ENCODE measurements at places on chromosomes 3 and 15.

GRCh38 chr15:75809986-75810750 is 33.1 kb upstream of the UBE2Q2 start:
- ATAC-seq, result peak; percentile 73

- ATAC-seq, result no peak
These were observed 64.5 kb upstream of the TP63 start for GRCh38 chr3:189566550-189567130.

DNA sequence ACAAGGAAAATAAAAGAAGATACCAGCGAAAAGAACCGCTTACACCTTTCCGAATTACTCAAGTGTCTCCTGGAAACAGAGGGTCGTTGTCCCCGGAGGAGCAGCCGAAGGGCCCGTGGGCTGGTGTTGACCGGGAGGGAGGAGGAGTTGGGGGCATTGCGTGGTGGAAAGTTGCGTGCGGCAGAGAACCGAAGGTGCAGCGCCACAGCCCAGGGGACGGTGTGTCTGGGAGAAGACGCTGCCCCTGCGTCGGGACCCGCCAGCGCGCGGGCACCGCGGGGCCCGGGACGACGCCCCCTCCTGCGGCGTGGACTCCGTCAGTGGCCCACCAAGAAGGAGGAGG is 325 bp downstream of the ALCAM start:
- ATAC-seq, result peak; percentile 21

- peak; percentile 81 for ATAC-seq
These were observed 6.4 kb downstream of the CELSR3 start for GRCh38 chr3:48656061-48656840.

DNA sequence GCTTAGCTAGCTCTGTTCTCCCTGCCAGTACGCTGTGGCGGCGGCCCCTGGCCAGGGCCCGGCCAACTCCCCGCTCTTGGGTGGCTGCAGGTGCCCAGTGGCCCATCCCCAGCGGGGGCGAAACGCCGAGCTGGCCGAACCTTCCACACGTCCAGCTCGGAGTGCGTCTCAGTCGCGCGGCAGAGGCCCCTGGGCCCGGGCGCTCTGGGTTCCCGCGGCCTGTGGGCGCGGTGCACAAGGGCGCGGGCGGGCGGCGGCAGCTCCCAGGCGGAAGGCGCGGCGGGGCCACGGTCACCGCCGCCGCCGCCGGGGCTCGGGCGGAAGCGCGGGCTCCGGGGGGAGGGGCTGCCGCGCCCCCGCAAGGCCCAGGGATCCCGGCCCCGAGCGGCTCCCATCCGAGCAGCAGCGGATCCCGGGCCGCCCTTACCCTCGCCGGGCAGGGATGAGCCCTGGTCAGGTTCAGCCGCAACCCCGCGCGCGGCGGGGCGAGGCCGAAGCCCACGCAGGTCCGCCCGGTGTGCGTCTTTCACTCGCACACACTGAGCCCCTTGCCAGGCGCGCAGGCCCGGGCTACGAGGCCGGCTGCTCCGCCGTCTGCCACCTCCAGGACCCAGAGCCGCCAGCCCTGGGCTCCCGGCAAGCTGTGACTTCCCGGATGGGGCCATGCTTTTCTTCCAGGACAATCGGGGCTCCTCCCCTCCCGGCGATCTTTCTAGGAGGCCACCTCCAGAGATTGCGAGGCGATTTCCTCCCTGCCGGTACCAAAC is 54.2 kb downstream of the CCDC54 start:
- ATAC-seq, result peak; percentile 72

DNA sequence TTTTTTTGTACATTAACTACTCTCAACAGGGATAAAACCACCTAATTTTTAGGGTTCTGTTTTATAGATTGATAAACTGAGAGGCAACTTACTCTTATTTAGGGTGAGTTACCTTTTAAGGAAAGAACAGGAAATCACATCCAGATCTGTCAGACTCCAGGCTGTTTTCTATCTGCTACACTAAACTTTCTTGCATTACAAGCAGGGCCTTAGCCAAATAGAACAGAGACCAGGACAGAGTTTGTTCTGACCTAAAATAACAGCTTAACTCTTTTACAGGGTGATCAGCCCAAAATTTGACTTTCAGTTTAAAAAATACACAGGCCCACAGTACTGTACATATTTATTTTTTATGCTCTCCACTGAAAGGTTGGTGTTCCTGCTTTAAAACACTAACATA is 38.6 kb downstream of the SGO1 start:
- no peak for ATAC-seq

- ATAC-seq, result peak; percentile 14
These were observed 19.5 kb downstream of the NBEAL2 start for GRCh38 chr3:46998852-46999515.

DNA sequence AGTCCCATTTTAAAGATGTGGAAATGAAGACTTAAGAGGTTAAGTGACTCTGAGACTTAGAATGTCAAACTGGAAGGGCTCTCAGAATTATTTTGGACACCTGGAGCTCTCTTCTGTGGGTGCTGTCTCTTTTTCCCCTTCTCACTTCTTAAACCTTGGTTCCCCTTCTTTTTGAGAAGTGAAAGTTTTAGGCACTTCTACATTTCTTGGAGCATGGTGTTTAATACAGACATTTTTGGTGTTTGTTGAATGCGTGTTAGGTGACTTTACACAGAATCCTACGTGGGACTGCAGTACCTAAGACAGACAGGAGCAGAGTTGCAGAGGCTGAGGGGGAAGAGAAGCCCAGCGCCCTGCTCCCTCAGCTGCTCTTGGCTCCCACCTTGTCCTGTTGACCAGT is 133.3 kb downstream of the MDFIC2 start:
- no peak for ATAC-seq

DNA sequence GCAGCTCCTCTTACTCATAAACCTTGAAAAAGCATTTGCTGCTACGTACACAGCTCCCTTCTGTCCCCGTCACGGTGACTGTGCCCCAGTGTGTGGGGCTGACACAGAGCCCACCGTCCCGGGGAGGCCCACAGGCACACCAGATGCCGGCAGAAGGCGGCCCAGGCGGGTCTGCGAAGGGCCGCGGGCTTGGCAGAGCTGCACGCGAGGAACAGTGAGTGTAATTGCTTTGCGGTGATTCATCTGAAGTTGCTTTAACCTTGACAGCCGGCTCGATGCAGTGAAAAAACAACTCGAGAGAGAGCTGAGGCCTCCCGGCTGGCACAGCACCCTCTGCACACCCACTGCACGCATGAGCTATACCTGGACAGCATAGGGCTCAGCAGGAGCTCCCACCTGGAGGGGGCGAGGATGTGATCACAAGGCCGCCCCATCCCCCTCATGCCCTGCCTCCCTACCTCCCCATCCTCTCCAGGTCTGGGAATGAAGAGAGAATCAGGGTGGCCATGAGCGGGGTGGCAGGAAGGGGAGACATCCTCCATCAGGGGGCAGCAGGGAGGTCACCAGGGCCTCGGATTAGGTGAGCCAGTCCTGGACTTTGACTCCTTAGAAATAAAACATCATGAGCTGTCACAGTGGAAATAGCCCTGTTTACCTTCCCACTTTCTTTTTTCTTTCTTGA is 172.7 kb downstream of the MEGF11 start:
- ATAC-seq, result peak; percentile 71

DNA sequence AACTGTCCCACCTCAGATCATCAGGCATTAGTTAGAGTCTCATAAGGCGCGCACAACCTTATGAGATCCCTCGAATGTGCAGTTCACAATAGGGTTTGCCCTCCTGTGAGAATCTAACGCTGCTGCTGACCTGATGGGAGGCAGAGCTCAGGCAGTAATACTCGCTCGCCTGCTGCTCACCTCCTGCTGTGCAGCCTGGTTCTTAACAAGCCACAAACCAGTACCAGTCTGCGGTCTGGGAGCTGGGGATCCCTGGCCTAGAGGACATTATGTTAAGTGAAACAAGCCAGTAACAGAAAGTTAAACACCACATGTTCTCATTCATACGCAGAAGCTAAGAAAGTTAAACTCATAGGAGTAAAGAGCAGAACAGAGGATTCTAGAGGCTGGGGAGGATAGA is 47.0 kb downstream of the MAP3K13 start:
- ATAC-seq, result no peak

DNA sequence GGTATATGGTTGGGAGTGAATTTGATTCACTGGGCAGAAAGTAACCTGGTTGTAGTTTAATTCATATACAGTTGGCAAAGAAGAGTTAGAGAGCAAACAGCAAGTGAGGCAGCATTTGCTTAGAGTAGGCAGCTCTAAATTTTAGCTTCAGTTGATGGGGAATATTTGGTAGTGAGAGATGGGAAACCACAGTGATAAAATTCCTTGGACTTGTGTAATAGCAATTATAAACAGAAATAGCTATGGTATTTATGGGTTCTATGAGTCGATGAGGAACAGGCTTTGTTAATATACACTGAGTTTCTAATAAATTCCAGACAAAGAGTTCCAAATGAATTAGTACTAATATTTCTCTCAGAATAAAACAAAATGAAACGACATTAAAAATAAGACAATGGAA is 894.0 kb downstream of the ROBO2 start:
- no peak for ATAC-seq

DNA sequence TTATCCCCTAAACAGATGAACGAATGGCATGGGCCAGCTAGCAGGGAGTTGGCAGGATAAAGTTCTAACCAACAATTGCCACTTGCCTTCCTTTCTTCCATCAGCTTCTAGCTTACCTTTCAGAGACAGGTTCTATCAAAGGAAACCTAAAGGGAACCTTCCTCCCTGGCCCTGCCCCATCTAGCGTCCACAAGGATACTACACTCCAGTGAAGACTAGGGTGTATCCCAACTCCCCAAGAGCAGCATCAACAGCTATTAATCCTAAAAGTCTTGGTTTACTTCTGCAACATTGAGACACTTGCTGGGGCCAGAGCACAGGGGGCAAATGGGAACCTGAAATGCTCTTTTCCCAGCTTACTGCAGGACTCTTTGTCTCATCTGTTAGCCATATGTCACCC is 37.0 kb upstream of the TMC3 start:
- ATAC-seq, result no peak

GRCh38 chr3:152147748-152148147 is 121.0 kb upstream of the MBNL1 start:
- no peak for ATAC-seq

- peak; percentile 58 for ATAC-seq
These were observed 236.0 kb downstream of the EDEM1 start for GRCh38 chr3:5423523-5423922.

- ATAC-seq, result no peak
These were observed 112.5 kb upstream of the CADPS start for GRCh38 chr3:62987721-62988120.

- no peak for ATAC-seq
These were observed 17.1 kb downstream of the TNFSF10 start for GRCh38 chr3:172506094-172506493.

- peak; percentile 91 for ATAC-seq
These were observed 6.5 kb downstream of the ZNF589 start for GRCh38 chr3:48247401-48247811.

Data from motor neuron (in vitro differentiated cells).